ENCODE measurements at places on chromosomes 12 and 14.
A peak's percentile ranks its signal among the peaks of the same experiment; 100 is the strongest.

- no peak for DNase-seq
These were observed 175.0 kb upstream of the TMEM132C start for GRCh38 chr12:128091951-128092382.

GRCh38 chr12:24701343-24701742 lies 247.6 kb downstream of the BCAT1 start:
- no peak for DNase-seq

GRCh38 chr14:29603696-29604095 lies 324.0 kb downstream of the PRKD1 start:
- no peak for DNase-seq

- peak; percentile 57 for DNase-seq
These were observed at the start of gene PITPNM2 for GRCh38 chr12:123150744-123151456. TSS of gene PITPNM2 (minus strand) at chr12:123151090. CDS start at chr12:123034590, 116,500 bp downstream.

- no peak for DNase-seq
These were observed 6.5 kb downstream of the HOXC8 start for GRCh38 chr12:54015018-54015931.

GRCh38 chr12:51917746-51918453 lies 10.6 kb downstream of the ACVRL1 start:
- no peak for DNase-seq

- DNase-seq = no peak
These were observed 671 bp downstream of the ESYT1 start for GRCh38 chr12:56128670-56129205.

- DNase-seq = no peak
These were observed 81.2 kb upstream of the OVCH1 start for GRCh38 chr12:29578731-29579130.

DNA sequence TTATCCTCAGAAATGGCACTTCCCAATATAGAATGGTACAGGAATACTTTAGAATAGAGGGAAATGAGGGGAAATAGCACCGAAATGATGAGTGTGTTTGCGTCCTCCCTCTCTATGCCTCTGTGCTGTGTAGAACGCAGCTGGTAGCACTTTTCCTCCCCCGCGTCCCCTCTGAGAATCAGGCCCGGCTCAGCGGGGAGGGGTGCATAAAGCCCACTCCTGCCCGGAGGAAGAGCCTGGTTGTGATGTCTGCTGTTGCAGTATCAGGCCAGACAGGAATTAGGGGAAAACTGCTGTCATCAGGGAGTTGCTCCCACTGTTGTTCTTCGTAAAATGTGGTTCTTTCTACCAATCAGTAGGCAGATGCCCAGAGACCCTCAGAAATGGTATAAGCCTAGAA lies 76.0 kb downstream of the GALNT8 start:
- DNase-seq = no peak

- DNase-seq = no peak
These were observed 608.5 kb downstream of the TMEM121 start for GRCh38 chr14:106134886-106135285.

- DNase-seq = no peak
These were observed 52.8 kb downstream of the SLC38A6 start for GRCh38 chr14:61033855-61034254.

- no peak for DNase-seq
These were observed 705.8 kb downstream of the C12orf50 start for GRCh38 chr12:87323369-87323768.

- DNase-seq = no peak
These were observed 126.8 kb upstream of the NCOR2 start for GRCh38 chr12:124694250-124694649.

DNA sequence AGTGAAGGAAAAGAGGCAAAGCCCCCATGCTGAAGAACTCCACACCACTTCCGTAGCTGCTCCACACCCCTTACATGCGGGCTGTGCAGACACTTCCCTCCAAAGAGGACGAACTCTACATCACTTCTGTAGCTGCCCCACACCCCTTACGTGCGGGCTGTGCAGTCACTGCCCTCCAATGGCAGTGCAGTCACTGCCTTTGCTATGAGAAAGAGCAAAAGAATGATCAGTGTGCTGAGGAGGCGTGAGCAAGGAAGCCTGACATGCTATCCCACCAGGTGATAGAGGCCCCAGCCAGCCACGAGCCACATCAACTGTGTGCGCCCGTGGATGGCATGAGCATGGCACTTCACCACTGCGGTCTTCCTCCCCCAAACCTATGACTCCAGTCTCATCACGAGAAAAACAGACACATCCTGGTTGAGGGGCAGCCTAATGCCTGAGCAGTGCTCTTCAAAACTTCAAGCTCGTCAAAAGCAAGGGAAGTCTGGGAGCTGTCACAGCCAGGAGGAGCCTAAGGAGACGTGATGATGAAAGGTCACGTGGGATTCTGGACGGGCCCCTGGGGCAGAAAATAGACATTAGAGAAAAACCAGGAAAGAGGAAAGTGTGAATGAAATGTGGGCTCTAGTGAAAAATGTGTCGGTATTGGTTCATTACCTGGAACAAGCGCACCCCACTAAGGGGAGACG lies 60.8 kb upstream of the C14orf180 start:
- DNase-seq = no peak

GRCh38 chr12:105278043-105278697 lies 42.2 kb upstream of the APPL2 start:
- DNase-seq = no peak

DNA sequence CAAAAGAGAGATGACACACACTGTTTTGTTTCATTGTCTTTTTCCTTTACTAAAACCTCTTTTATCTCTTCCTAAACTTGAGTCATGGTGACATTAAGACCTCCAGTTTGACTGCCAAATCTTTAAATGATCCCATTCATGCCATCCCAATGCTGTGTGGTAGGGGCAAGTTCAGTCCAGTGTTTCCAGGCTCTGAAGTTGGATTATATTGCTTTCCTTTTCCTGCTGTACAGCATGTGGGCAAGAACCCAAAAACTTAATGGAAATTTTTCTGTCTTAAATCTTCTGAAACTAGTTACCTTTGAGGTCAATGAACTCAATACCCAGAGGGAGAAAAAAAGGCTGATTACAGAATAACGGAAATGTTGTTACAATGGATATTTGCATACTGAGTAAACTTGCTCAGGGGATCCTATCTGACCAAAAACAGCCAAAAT lies 187.1 kb upstream of the FAR2 start:
- no peak for DNase-seq

DNA sequence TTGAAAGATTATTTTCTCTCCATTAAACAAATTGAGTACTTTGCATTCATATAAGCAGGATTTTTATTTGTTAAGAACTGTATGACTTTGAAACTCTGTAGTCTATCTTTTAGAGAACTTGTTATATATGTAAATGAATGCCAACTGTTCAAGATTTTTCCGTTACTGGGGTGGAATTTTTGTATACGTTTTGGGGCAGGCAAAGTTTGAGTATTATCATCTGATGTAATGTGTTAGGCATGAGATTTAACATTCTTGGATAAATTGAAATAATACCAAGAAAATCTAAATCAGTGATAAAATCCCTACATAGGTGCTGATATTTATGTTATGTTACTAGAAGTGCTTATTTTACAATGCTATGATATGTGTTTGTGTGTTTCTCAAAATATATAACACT lies 8.4 kb downstream of the CNOT2 start:
- no peak for DNase-seq

- DNase-seq = no peak
These were observed 442.4 kb upstream of the MGAT4C start for GRCh38 chr12:86698641-86698980.

DNA sequence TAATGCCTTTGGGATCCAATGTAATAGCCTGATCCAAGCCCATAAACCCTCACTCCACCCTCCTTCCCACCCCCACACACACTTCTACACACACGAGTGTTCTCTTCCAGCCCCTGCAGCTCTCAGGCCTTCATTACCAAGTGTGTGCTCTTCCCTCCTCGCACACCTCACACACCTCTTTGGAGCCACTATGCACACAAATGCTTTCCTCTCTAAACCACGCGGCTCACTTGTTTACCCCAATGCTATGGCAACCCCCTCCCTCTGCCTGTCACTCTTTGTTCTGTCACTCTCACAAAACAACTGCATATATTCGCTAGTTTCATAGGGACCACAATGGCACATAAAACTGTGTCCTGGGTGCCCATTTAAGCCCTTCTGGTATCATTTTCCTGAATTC lies 35.1 kb downstream of the PPP2R5E start:
- DNase-seq = peak; percentile 12

GRCh38 chr12:52225752-52226151 lies 7.3 kb upstream of the KRT7 start:
- DNase-seq = no peak

- no peak for DNase-seq
These were observed 22.3 kb upstream of the PWP1 start for GRCh38 chr12:107663277-107663676.

GRCh38 chr14:54856152-54856551 lies 46.5 kb downstream of the GCH1 start:
- DNase-seq = no peak

- no peak for DNase-seq
These were observed 311.3 kb downstream of the C12orf75 start for GRCh38 chr12:105641749-105642148.

- no peak for DNase-seq
These were observed 348.9 kb upstream of the FAR2 start for GRCh38 chr12:28800129-28800528.

- no peak for DNase-seq
These were observed 53.0 kb upstream of the KITLG start for GRCh38 chr12:88633312-88633711.

- no peak for DNase-seq
These were observed 6.1 kb downstream of the TCP11L2 start for GRCh38 chr12:106308611-106309010.

DNA sequence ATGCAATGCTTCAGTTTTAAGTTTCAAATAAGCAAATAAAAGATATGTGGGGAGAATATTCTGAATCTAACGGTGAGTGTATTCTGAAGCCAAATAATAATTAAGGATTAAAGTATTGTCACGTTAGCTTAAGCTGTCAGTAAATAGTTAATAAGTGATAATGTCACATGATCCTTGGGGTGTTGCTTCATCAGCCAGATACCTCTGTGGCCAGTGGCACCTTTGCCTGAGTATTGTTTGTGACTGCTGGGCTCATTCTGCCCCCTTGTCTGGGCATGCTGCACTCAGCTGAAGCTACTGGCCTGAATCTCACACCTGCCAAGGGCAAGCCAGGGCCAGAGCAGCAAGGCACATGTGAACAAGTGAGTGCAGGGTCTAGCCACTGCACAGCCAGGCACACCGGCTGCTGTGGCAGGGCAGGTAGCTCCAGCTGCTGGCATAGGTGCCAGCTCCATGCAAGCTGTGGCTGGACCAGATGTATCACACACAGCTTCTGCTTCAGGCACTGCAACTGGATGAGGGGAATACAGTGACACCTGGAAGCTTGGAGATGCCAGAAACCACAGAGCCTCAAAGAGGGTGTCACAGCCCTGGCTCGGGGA lies 739.7 kb downstream of the SLC6A15 start:
- DNase-seq = no peak

DNA sequence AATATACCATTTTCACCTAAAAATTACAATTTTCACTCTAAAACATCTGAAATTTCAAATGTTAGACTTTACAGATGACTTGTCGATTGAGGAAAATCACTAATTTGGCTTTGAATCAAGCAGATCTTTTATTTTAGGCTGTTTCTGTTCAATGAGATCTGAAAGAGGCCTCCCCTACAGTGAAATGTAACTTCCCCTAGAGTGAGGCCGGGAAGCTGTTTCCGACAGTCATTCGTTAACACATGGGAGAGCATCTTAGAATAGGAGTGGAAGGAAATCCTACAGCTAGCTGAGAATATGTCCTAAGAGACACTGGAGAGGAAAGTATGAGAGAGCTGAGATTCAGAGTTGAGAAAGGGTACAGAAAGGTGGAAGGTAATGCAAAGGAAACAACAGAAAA lies 5.7 kb upstream of the C14orf93 start:
- no peak for DNase-seq

GRCh38 chr12:122895704-122896636 lies at the start of gene VPS37B:
TSS of gene VPS37B (minus strand) at chr12:122896124. CDS start at chr12:122896062, 62 bp downstream.
- peak; percentile 92 for DNase-seq

- no peak for DNase-seq
These were observed 5.7 kb upstream of the OAS3 start for GRCh38 chr12:112932485-112933128.

DNA sequence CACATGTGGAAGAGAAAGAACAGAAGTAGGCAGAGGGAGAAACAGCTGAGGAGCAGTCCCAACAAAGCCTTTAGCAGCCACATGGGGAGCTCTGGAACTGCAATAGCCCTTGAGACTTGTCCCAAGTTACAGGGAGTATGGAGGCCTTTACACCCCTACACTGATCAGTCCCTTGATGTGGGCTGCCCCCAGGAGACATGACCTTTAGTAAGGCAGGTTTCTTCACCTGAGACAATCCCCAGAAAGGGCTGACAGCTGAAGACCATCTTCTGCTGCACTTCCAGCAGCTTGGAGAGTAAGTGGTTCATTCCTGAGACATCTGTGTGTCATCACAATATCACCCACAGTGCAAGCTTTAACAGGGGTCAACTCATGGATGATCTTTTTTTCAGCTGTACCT lies 8.6 kb upstream of the SNAPC1 start:
- no peak for DNase-seq

- DNase-seq = no peak
These were observed 9.8 kb upstream of the DPF3 start for GRCh38 chr14:72903716-72904115.

DNA sequence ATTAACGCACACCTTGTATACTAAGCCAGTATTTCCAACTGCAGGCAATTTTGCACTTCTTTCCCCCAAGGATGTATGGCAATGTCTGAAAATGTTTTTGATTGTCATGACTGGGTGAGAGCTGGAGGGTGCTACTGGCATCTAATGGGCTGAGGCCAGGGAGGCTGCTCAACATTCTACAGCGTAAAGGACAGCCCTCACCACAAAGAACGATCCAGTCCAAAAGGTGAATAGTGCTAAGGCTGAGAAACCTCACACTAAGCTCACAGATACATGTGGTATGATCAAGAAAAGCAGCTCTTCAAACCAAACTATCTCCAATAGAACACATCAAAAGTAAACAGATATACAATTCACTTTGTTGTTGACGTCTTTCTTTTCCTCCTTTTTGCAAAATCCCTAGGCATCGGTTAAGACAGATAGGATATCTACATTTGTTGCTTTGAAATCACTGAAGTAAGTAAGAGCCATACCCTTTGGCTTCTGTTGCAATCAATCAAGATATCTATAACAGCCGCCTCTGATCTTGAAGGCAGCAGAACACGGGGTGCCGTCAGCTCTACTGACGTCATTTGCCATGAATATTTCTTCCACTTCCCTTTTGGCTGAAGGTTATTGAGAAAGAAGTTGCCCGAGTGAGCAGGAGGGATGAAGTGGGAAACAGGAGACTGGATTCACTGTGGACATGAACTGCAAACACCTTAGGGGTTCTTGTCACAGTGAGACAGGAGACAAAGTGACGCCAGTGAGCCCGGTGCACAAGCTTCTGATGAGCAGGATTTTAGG lies 218.3 kb downstream of the FOXN3 start:
- DNase-seq = peak; percentile 12

DNA sequence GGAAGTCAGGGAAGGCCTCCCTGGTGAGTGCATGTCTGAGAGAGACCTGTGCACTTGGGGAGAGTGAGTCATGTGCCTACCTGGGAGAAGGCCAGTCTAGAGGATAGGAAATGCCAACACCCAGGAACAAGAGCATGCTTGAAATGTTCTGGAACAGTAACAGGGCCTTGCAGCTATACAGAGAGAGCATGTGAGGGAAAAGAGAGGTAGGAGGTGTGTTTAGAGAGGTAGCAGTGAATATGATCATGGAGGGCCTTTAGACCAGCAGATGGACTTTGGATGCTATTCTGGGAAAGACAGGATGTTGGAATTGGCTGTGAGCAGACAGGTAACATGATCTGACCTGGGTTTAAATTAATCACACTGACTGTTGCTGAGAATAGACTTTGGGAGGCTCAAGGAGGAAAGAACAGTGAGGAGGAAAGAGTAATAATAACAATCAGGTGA lies 1143.6 kb downstream of the FLRT2 start:
- DNase-seq = no peak

- no peak for DNase-seq
These were observed 26.3 kb downstream of the KLRK1 start for GRCh38 chr12:10363658-10363913.
